ENCODE measurements at places on chromosomes 2 and 18.

DNA sequence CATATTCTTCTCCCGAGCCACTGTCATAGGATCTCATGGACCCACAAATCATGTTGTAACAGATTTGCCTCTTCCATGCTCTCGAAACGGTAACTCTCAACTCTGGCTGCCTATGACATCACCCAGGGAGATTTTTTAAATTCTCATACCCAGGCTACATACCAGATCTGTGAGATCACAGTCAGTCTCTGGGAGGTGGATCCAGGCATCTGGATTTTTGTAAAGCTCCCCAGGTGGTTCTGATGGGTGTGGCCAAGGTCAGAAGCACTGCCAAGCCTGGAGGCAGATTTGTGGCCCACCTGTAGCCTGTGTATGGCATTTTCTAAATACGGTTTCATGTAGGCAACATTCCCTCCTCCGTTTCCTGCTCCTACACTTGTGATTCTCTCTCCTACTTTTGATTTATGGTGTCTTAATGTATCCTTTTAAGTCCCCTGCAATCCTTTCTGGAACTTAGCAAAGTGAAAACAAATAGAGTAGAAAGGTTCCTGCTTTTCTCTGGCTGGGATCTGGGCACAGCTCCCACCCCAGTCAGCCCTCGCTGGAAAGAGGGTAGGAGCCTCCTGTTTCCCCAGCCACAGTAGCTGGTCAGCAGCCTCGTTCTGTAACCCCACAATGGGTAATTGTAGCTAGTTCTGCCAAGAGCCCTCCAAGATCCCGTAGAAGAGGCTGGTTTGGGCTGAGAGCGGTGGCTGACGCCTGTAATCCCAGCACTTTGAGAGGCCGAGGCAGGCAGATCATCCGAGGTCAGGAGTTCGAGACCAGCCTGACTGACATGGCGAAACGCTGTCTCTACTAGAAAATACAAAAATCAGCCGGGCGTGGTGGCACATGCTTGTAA lies 96.2 kb downstream of the KLHL29 start:
- no peak for DNase-seq

- no peak for DNase-seq
These were observed 126.1 kb upstream of the FAM117B start for GRCh38 chr2:202508686-202509085.

DNA sequence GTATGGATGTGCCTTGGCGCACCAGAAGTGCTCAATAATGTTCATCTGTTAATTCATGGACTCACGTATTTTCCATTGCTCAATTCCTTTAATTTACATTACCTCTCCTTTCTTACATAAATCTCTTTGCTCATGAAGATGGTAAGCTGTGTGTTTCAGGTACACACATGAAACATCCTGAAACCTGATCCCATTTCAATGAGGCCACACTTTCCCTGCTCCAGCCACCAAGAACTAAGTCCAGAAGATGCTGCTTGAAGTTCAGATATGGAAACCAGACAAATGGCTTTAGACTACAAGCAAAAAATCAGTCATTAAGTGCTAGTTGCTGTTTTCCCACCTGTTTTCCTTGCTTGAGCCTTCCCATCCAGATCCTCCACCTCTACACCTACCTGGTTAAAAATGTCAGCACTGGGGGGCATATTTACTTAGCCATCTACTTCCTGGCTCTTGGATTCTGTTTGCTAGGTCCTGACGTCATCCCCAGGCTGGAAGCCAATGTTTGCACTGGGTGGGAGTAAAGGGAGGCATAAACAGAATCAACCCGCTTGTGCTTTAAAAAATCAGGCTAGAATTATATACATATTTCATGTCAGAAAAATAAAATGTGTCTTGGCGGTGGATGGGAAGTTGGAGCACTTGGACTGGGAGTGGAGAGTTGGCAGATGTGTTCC lies 309.7 kb downstream of the OSR1 start:
- no peak for DNase-seq

GRCh38 chr18:78836838-78837237 lies 142.8 kb upstream of the SALL3 start:
- no peak for DNase-seq

DNA sequence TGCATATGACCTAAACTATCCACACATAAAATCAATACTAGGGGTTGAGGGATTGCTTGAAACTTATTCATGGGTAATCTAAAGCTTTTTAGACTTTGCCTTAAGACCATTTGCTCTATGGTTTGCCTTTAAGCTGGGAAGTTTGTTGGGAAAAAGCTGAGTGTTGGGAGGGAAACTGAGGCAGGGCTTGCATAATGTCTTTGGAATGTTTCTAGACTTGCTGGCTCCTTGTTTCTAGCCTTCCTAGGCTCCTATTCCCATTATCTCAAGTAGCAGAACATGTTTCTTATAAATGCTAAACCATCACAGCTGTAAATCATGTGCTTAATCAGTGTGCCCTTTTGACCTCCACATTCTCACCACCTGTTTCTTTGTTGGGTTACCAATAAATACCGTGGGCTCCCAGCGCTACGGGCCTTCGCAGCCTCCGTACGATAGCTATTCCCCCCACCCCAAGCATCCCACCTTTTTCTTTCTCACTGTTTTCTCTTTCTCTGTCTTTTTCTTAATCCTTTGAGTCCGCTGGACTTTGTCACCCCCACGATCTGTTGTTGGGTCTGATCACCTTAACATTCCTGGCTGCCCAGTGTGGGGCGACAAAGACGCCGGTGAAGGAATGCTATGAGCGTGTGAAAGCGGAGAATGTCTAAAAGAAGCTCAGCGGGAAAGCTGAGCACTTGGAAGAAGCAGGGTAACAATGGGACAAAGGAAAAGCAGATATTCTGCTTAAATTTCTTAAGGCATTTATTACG lies 49.4 kb upstream of the CWC22 start:
- no peak for DNase-seq

DNA sequence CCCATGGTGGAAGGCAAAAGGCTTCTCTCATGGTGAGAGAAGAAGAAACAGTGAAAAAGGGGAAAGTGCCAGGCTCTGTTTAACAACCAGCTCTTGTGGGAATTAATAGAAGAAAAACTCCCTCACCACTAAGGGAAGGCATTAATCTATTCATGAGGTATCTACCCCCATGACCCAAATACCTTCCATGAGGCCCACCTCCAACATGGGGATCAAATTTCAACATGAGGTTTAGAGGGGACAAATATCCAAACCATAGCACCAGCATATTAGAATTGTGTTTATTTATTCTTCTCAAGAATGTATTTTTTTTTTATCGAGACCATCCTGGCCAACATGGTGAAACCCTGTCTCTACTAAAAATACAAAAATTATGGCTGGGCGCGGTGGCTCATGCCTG lies 4.9 kb upstream of the CFLAR start:
- no peak for DNase-seq

DNA sequence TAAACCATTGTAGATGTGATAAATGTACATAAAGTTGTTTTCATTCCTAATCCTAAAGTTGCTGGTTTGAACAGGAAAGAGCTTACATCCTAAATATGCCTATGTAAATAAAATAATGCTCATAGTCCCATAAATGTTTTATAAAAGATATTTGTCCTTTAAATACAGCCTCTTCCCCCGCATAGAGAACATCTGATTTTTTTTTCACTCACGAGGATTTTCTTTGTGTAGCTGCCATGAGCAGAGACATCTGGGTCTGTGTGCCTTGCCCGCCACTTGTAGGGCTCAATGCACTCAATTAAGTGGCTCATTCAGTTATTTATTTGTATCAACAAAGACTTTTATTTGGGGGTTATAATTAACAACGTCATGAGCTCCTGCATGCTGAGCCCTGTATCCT lies 72.8 kb downstream of the SOWAHC start:
- DNase-seq = no peak

DNA sequence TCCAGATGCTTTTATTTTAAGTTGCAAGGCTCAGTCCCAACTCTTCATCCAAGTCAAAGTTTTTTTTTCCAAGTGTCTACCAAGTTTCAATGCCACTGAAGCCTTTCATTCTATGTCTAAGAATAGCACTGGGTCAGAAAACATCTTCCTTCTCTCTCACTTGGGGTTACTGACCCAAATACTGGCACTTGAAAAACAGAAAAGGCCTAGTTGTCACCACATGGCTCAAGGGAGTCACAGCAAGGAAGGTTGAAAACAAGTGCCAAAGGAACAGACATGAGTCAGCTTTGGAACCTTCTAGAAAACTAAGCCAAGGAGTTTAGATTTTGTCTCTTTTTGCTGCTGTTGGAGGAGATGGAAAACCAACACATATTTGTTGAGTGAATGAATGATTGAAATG lies 146.5 kb downstream of the COPS8 start:
- no peak for DNase-seq

Measured in stimulated activated CD8-positive, alpha-beta memory T cell treated with anti-CD3 and anti-CD28 coated beads, Interleukin-12 subunit alpha, Interleukin-12 subunit beta, amount 100 ng/mL, for 1 hour (primary cell).